ENCODE measurements at places on chromosomes 5 and 9.

- no peak for DNase-seq
Observed at GRCh38 chr5:150641824-150642566, 1.5 kb downstream of the SYNPO start.

- DNase-seq: no peak
Observed at GRCh38 chr5:134135091-134135655, 20.7 kb downstream of the TCF7 start.

DNA sequence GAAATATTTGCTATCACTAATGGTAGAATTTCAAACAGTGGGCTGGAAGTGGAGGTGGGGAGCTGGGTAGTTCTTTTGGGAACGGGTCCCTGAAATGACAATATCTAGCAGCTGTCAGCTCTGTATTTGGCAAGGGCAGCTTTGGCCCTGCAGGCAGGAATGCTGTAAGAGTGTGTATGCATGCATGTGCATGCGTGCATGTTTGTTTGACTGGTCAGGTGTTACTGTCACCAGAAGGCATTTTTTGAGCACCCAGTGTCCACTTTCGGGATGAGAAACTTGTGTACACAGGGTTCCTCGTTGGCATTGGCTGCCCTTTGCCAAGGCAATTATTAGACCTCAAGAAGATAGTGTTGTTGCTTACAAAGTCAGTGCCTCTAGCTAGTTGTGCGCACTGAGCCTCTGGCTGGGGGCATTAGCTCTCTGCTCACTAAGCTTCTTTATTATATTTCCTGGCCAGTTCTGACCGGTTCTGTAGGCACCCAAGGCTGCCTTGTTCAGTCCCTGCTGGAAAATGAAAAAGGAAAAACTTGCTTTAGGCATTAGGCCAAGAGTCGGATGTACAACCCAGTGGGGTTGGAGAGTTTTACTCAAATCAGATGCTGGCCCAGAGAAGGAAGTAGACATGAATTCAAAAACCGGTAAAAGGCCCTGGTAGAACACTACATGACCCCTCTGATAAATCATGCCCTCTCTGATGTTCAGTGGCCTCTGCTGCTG is 2.0 kb downstream of the CYFIP2 start:
- DNase-seq: no peak

GRCh38 chr5:18236386-18236785 is 602.1 kb downstream of the TAF11L14 start:
- DNase-seq: no peak

GRCh38 chr5:54165687-54166086 is 144.7 kb downstream of the ARL15 start:
- no peak for DNase-seq

GRCh38 chr5:111756581-111757354 is at the start of gene NREP:
Gene NREP, minus strand, starts transcription at chr5:111757194. Its CDS starts 1,422 bp downstream, at chr5:111755772.
- no peak for DNase-seq

- DNase-seq: no peak
Observed at GRCh38 chr9:35952526-35953191, 5.3 kb downstream of the OR2S2 start.

GRCh38 chr5:108940506-108940905 is 192.8 kb downstream of the FER start:
- no peak for DNase-seq

DNA sequence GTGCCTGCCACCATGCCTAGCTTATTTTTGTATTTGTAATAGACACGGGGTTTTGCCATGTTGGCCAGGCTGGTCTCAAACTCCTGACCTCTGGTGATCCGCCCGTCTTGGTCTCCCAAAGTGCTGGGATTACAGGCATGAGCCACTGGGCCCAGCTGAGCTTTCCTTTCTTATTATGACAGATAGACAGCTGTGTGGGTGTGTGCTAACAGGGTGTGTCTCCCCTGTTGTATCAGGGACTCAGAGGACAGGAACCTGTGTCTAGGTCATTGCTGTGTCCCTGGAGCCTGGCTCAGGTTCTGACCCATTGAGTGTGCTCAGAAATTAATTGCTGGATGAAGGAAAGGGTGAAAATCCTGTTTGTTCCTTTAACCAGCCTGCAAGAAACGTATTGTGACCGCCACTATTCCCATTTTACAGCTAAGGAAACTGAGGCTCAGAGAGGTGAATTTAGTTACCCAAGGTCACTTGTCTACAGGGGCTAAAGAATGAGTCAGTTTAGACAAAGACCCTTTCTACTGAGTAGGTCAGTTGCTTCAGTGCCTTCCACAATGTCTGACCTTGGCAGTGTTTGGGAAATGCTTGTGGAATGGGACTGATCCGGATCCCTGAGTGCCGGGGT is 16.8 kb downstream of the NCS1 start:
- no peak for DNase-seq

GRCh38 chr9:18467696-18468095 is 6.3 kb upstream of the ADAMTSL1 start:
- DNase-seq: no peak

GRCh38 chr5:165405340-165405739 is 1899.9 kb downstream of the MAT2B start:
- DNase-seq: no peak

DNA sequence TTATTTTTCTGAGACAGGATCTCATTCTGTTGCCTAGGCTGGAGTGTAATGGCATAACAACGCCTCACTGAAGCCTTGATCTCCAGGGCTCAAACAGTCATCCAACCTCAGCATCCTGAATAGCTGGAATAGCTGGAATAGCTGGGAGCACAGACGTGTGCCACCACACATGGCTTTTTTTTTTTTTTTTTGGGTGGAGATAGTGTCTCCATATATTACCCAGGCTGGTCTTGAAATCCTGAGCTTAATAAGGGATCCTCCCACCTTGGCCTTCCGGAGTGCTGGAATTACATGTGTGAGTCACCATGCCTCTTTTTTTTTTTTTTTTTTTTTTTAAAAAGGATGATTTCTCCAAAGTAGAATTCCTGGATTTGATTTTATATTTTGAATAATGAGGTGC is 60.7 kb downstream of the NSD1 start:
- no peak for DNase-seq

- DNase-seq: no peak
Observed at GRCh38 chr5:159206818-159207217, 2.5 kb downstream of the RNF145 start.

DNA sequence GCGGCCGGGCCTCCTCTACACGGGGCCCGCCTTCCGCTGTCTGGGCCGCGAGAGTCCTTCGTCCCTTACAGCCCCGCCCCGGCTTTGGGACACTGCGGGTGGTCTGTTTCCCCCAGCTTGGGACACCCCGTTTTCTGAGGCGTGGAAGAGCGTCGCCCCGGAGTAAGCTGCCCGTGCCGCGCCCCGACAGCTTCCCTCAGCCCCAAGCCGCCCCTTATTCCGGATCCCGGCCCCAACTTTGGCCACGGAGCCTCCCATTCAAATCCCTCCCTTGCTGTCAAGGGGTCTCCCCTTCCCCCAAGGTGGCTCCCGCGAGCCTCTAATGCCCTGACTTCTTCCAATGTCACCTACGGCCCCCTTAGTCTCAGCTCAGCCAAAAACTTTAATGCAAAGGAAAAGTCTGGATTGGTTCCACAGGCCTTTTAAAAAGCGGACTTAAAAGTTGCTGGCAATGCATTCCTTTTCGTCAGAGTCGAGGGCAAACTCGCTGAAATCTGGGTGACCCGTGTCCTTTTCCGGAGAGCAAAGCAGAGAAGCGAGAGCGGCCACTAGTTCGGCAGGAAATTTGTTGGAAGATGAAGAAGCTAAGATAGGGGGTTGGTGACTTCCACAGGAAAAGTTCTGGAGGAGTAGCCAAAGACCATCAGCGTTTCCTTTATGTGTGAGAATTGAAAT is 19.8 kb downstream of the EXOSC2 start:
- DNase-seq: no peak

DNA sequence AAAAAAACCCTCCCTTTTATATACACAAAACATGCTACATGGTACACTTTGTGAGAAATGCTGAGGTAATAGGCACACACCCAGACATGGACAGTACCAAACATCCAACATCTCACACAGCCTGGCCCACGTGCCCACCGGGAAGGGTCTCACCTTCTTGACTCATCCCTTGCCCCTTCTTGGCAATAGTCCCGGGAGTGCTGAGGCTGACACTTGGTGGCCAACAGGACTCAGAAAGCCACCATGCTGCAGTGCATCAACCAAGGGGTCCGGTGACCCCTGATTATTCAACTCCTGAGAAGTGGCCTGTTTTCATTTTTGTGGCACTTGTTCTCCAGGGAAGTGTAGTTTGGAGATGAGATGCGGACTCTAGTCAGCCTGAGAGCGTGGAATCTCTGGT is 35.0 kb downstream of the ANGPTL2 start:
- no peak for DNase-seq

DNA sequence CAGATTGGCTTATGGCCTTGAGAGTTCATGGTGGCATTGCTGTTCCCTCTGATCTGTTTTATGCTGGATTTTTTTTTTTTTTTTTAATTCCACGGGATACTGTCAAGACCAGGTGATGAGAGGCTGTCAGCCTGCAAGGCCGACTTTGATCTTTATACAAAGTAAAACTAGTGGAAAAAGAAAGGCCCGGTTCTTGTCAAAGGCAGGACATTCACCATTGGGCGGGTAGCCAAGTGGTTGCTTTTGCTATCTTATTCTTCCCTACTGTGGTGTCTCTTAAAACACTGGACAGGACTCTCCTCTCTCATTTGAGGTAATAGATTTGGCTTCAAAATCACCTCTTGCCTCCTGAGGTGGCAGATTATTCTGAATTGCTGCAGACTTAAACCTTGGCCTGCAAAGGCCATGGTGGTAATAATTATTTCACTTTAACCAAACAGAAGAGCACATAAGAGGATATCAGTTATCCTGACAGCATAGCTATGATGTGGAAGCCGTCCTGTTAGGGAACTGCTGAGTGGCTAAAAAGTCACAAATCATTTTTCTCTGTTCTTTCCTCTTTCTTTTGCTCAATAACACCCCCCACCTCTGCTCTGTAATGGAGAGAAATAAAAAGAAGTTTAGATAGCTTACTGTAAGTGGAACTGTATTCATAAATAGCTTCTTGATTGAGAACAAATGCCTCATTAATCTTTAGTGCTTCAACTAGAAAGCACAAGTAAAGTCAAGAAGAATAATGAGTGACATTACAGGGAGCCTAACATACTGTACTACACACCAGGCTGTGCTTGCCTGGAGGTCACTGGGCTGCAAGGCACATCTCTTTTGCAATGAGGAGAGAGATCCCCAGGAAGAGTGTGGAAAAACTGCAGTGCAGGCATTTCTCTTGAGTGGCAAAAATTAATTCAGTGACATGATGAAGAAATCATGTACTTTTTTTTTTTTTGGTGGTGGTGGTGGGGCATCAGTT is 275.6 kb downstream of the KDM4C start:
- DNase-seq: no peak

DNA sequence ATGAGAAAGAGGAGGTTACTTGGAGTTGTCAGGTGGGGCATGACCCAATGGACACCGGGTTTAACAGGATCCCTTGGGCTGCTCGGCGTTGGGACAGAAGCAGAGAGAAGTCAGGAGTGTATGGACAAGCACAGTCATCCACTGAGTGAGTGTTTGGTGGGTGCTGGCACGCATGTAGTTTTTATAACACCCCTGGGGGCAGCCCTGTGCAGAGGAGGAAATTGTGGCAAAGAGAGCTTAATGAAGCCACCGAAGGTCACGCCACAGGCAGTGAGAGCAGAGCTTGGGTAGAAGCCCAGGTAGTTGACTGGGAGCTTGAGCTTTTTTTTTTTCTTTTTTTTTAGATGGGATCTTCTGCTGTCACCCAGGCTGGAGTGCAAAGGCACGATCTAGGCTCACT is 43.2 kb upstream of the IER5L start:
- no peak for DNase-seq

GRCh38 chr5:138573949-138574670 is 1.1 kb downstream of the HSPA9 start:
- no peak for DNase-seq

DNA sequence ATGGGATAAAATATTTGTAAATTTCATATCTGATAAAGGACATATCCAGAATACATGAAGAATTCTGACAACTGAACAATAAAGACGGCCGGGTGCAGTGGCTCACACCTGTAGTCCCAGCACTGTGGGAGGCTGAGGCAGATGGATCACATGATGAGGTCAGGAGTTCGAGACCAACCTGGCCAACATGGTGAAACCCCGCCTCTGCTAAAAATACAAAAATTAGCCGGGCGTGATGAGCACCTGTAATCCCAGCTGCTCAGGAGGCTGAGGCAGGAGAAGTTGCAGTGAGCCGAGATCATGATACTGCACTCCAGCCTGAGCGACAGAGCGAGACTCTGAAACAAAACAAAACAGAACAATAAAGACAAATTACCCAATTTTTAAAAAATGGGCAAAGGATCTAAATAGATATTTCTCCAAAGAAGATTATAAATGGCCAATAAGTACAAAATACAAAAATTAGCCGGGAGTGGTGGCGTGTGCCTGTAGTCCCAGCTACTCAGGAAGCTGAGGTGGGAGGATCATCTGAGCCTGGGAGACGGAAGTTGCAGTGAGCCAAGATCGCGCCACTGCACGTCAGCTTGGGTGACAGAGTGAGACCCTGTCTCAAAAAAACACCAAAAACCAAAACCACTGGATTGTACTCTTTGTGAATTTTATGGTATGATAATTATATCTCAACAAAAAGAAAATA is 9.6 kb upstream of the NSD1 start:
- DNase-seq: no peak

GRCh38 chr9:130854092-130854491 is 19.0 kb downstream of the ABL1 start:
- no peak for DNase-seq

DNA sequence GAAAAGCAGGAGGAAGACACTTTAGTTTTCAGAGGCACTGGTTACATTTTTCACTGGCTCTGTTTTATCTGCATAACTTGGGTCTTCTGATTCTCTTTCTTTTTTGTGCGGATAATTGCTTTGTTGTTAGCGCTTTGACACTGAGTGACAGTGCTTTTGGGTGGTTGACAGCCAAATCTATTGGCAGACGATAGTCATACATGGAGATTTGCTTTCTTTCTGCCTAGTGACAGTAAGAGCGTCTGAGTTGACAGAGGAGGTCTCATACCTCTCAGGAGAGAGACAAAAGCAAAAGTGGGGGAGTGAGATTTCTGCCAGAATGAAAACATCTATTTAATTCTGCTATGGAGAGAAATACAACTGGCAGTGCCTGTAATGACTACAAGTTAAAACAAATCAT is 2278.0 kb upstream of the WWC1 start:
- DNase-seq: no peak

DNA sequence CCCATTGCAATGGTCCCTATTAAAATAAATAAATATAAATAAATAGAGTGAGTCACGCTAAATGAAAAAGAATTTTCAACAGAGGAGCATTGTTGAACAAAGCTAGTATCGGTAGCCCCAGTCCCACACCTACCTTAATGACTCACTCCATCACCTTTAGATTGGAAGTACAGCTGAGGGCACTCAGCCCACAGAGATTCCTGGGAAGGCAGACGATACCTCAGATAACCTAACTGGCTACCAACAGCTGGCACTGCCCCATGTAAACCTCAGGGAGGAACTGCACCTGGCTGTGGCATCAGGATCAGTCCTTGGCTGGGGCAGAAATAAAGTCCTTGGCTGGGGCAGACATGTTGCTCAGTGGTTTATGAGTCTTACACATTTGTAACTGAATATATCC is 49.3 kb downstream of the SPRY4 start:
- DNase-seq: no peak

GRCh38 chr5:65213921-65214525 is 267.7 kb downstream of the ADAMTS6 start:
- no peak for DNase-seq

- no peak for DNase-seq
Observed at GRCh38 chr5:114387433-114387832, 25.6 kb downstream of the KCNN2 start.

Measured in stimulated activated CD4-positive, alpha-beta T cell treated with anti-CD3 and anti-CD28 coated beads, Interleukin-12 subunit alpha, Interleukin-12 subunit beta, amount 100 ng/mL, for 48 hours (primary cell).